ENCODE measurements at places on chromosomes 4 and X.
A peak's percentile ranks its signal among the peaks of the same experiment; 100 is the strongest.

DNA sequence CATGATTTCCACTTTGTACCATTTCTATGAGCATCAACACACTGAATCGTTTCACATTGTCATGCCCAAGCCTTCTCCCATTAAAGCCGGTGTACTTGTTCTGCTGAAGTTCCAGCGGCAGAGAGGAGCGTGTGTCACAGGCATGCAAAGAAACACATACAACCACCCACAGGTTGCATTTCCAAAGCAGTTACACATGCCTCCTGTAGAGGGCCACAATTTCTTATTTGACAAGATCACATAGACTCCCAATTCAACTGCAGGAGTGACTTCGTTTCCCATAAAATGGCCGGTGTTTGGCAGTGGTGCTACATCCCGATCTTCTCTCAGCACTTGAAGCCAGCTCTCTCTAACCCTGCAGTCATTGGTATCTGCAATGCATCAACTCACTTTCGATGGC, 992.6 kb downstream of the NLGN4X start:
- no peak for DNase-seq

DNA sequence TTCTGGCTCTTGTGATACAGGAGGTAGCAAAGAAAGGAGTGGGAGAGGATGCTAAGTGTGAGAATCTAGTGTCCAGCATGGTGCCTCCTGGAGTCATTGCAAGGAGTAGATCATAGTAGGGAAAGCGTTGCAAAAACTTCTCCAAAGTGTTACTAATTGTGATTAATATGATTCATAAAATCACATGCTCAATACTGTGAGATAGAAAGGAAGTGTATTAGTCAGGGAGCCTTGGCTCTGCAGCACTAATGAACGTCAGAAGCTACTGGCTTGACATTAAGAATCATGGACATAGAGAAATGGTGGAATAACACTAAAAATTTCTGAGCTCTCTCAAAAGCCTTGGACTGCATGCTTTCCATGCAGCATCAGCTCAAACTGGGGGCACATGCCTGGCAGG, 299.1 kb downstream of the EVC2 start:
- DNase-seq, result no peak

DNA sequence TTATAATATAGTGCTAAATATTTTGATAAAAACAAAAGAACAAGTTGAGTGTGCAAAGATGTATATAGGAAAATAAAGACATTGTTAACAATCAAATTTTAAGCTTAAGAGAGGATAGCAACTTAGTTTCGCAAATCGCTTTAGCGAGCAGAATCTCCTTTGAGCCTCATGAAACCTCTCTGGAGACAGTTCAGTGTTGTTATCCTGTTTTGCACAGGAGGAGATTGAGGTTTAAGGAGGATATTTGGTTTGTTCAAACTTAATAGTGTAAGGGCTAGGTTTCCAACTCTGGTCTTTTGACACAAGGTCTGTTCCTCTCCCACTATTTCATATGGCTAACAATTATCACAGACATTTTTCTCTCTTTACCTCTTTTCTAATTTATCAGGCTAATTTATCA, 1848.5 kb upstream of the TENM3 start:
- no peak for DNase-seq

GRCh38 chr4:111641813-111642579, 503.3 kb upstream of the FAM241A start:
- peak; percentile 75 for DNase-seq

GRCh38 chr4:122822466-122822865, 4.2 kb upstream of the FGF2 start:
- no peak for DNase-seq

GRCh38 chr4:100286636-100287035, 96.4 kb upstream of the DDIT4L start:
- DNase-seq, result no peak
